Stimulated activated memory B cell treated with anti-CD40 and anti-IgM and Interleukin-4, amounts not matched to agents 10 μg/mL and 1 μg/mL and 100 μg/mL, for 72 hours (primary cell): ENCODE measurements at places on chromosomes 3 and 15.

- no peaks in the 10 kb centered on the region for H3K36me3 ChIP-seq
- H3K4me1 ChIP-seq, result peaks cover 9% of the 10 kb centered on the region
- H3K27ac ChIP-seq, result no peak overlapping the region
- ATAC-seq, result no peak
Observed at GRCh38 chr3:188037965-188038581, 115.9 kb upstream of the LPP start.

- ATAC-seq, result no peak
- no peak overlapping the region for H3K4me3 ChIP-seq
- H3K27ac ChIP-seq, result no peak overlapping the region
- no peaks in the 10 kb centered on the region for H3K4me1 ChIP-seq
- H3K36me3 ChIP-seq, result no peaks in the 10 kb centered on the region
- H3K27me3 ChIP-seq, result peaks cover 51% of the 10 kb centered on the region
Observed at GRCh38 chr3:133887074-133887802, 8.4 kb downstream of the RAB6B start.

GRCh38 chr3:11096266-11097139 lies 57.8 kb upstream of the HRH1 start:
- no peaks in the 10 kb centered on the region for H3K36me3 ChIP-seq
- peak; percentile 71 for ATAC-seq
- no peak overlapping the region for H3K27ac ChIP-seq
- H3K27me3 ChIP-seq, result peaks cover 9% of the 10 kb centered on the region
- H3K4me3 ChIP-seq, result peak overlapping the region; percentile 2

GRCh38 chr3:72261566-72262564 lies 476.9 kb upstream of the PROK2 start:
- H3K4me3 ChIP-seq, result no peak overlapping the region
- H3K27me3 ChIP-seq, result peaks cover 39% of the 10 kb centered on the region
- no peaks in the 10 kb centered on the region for H3K36me3 ChIP-seq
- no peak for ATAC-seq
- H3K4me1 ChIP-seq, result peaks cover 46% of the 10 kb centered on the region

DNA sequence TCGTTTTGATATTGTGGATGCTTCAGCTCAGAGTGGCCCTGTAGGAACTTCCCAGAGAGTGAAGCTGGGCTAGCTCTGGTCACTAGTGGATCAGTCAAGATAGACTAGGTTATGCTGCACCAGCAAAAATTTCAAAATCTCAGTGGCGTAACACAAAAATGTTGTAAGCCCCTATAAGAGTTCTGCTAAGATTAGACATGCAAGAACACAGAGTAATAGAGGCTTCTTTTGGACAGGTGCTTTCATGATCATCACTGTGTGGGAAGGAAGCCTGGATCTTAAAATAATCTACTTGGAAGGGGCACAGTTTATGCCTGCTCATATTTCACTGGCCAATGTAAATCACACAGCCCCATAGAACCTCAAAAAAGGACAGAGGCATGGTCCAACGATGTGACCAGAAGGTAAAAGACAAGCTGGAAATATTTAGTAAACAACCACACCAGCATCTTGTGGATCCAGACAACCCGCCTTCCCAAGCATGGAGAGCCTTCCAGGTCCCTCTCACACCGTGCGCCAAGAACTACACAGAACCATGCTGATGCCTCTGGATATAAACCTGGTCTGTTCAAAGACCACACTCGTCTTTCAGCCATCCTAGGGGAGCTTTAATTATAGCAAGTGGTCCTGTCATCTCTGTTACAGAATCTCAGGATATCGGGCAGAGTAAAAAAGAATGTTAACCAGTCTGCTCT lies 554.3 kb downstream of the EPHB1 start:
- H3K27me3 ChIP-seq, result no peaks in the 10 kb centered on the region
- H3K36me3 ChIP-seq, result no peaks in the 10 kb centered on the region
- H3K4me3 ChIP-seq, result no peak overlapping the region
- no peaks in the 10 kb centered on the region for H3K4me1 ChIP-seq
